ENCODE measurements at places on chromosomes 11 and 22. TPM values are rescaled to one million over a fixed set of nuclear protein-coding genes. Genes with fewer than 3 reads are reported as not detected.

Gene APOBEC3B
- total RNA-seq: 5.9 TPM

DNA sequence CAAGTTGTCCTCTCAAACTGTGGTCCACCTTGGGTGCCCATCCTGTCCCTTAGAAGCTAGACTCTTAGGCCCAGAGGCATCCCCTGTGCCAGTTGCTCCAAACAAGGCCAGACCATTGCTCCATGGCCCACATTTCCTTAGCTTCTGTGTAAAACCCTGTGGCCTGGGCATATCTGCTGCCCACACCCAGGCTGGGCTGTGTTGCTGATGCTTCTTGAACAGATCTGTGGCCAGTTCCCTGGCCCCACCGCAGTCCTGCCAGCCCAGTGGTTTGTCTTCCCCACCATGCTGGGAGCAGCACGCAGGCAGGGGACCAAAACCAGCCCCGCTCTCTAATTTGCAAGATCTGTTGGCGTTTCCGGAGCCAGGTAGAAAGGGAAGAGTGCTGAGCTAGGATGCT, 72.2 kb downstream of the CSNK2A3 start:
- H3K27ac ChIP-seq: no peak overlapping the region
- no peak for DNase-seq
- H3K36me3 ChIP-seq: no peaks in the 10 kb centered on the region
- no peaks in the 10 kb centered on the region for H3K4me1 ChIP-seq

- H3K36me3 ChIP-seq: no peaks in the 10 kb centered on the region
- no peak overlapping the region for H3K27ac ChIP-seq
- H3K27me3 ChIP-seq: peaks cover 67% of the 10 kb centered on the region
- no peak for DNase-seq
- H3K4me3 ChIP-seq: no peak overlapping the region
- H3K4me1 ChIP-seq: peaks cover 4% of the 10 kb centered on the region
Observed at GRCh38 chr11:2877474-2877873, 8.1 kb downstream of the CDKN1C start.

- no peaks in the 10 kb centered on the region for H3K27me3 ChIP-seq
- no peak overlapping the region for H3K4me3 ChIP-seq
- no peak overlapping the region for H3K27ac ChIP-seq
- peaks cover 12% of the 10 kb centered on the region for H3K4me1 ChIP-seq
- DNase-seq: no peak
- H3K36me3 ChIP-seq: peaks cover 8% of the 10 kb centered on the region
Observed at GRCh38 chr11:210122-210802, 2.8 kb downstream of the RIC8A start.

Gene NCAM1
- total RNA-seq: 1.6 TPM

DNA sequence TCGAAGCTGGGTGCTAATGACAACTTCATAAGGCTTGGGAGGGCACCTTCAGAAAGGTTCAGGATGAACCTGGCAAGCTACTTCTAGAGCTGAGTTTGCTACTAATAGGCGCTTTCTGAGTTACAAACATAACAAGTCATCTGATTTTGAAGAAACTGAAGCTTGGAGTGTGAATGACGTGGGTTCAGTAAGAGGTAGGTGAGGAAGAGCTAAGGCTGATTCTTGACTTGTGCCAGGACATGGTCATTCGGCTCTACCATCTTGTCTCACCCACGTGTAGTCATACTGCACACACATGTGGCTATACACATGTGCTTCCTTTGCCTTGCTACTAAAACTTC, 56.4 kb downstream of the SWAP70 start:
- no peak for DNase-seq
- no peaks in the 10 kb centered on the region for H3K27me3 ChIP-seq
- no peak overlapping the region for H3K27ac ChIP-seq
- peaks cover 7% of the 10 kb centered on the region for H3K4me1 ChIP-seq
- no peak overlapping the region for H3K4me3 ChIP-seq

Gene TBX1
- total RNA-seq: 0.23 TPM

Gene ZC3H12C
- total RNA-seq: 2.6 TPM

GRCh38 chr11:65300621-65301275, 13.9 kb upstream of the CDC42EP2 start:
- no peak overlapping the region for H3K4me3 ChIP-seq
- H3K27ac ChIP-seq: peak overlapping the region; percentile 74
- peaks cover 7% of the 10 kb centered on the region for H3K36me3 ChIP-seq
- peaks cover 14% of the 10 kb centered on the region for H3K4me1 ChIP-seq

DNA sequence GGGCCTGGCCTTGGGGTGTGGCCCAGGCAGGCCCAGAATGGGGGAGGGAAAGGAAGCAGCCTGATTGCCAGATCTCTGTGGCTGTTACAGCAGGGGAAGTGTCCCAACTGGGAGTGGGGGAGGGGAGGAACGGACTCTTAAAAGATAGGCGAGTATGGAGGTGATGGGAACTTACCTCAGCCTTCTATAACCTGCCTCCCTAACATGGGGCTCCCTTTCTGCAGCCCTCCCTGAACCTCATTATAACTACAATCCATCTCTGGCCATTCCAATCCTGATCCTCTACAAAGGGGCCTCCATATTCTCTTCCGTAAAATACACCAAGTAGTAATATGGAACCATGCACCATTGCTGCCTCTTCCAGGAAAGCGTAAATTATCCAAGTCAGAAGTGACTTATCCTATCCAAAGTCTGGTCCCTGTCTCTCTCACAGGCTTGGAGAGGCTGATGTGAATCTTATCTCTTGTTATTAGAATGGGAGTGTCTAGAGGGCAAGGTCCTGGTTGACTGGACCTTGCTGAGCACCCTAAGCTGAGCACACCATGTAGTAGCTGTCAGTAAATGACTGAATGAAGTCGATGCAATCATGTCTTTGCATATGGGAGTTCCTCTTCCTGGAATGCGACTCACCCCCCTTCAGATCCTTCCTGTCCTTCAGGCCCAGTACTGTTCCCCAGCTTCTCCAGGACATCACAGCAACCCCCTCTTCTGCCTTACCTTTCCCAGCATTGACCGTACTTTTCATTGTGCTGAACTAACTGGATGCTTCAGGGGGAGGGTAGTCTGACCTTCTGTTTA, 5.9 kb downstream of the RHOG start:
- no peaks in the 10 kb centered on the region for H3K36me3 ChIP-seq
- no peaks in the 10 kb centered on the region for H3K27me3 ChIP-seq
- H3K4me1 ChIP-seq: peaks cover 24% of the 10 kb centered on the region

GRCh38 chr22:33666279-33666960, 253.9 kb downstream of the LARGE1 start:
- H3K36me3 ChIP-seq: no peaks in the 10 kb centered on the region
- no peaks in the 10 kb centered on the region for H3K27me3 ChIP-seq
- peak overlapping the region; percentile 85 for H3K27ac ChIP-seq
- H3K4me3 ChIP-seq: peak overlapping the region; percentile 30
- DNase-seq: peak; percentile 60

DNA sequence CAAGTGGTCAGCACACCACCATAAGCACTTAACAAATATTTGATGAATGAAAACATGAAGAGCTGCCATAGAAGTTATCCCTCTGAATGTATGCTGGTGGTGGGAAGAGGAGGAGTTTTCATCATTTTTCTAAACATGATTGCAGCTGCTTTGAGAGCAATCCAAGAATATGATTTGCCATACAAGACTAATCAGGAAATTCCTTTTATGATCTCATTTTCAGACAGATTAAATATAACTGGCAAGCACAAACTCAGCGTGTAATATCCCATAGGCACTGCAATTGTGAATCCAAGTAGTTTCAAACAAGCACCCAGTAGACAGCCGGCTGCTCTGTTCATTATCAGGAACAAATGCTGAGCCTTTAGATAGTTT, 505.7 kb upstream of the LUZP2 start:
- no peak overlapping the region for H3K4me3 ChIP-seq
- H3K27ac ChIP-seq: no peak overlapping the region
- H3K36me3 ChIP-seq: no peaks in the 10 kb centered on the region

DNA sequence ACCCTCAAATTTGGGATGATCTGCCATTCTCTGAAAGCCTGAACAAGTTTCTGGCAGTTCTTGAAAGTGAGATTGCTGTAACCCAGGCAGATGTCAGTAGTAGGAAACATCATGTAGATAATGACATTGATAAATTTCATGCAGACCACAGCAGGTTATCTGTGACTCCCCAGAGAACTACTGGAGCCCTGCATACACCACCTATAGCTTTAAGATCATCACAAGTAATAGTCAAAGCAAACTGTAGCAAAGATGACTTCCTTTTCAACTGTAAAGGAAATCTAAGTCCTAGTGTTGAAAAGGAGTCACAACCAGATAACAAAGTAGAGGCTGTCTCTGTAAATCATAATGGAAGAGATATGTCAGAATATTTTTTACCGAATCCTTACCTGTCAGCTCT, 31.0 kb downstream of the DDIAS start:
- peaks cover 30% of the 10 kb centered on the region for H3K36me3 ChIP-seq
- no peaks in the 10 kb centered on the region for H3K4me1 ChIP-seq

Gene ART1
- not detected for total RNA-seq

DNA sequence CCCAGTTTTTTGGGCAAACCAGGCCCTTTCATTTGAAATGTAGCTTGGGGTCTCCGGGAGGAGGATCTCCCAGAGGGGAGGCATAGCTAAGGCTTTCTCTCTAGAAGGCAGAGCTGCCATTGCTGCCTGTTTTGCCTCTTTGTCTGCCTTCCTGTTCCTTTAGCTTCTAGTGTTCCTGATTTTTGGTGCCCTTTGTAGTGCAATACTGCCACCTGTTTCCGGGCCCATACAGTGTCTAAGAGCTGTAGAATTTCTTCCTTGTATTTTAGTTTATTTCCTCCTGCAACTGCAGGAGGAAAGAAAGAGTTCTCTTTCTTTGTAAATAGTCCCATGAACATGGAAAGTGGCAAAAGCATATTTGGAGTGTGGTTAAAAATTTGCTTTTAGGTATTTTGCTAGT, 19.3 kb upstream of the GLYATL1 start:
- no peaks in the 10 kb centered on the region for H3K27me3 ChIP-seq
- no peak overlapping the region for H3K4me3 ChIP-seq
- H3K36me3 ChIP-seq: peaks cover 11% of the 10 kb centered on the region
- H3K27ac ChIP-seq: no peak overlapping the region
- DNase-seq: no peak

DNA sequence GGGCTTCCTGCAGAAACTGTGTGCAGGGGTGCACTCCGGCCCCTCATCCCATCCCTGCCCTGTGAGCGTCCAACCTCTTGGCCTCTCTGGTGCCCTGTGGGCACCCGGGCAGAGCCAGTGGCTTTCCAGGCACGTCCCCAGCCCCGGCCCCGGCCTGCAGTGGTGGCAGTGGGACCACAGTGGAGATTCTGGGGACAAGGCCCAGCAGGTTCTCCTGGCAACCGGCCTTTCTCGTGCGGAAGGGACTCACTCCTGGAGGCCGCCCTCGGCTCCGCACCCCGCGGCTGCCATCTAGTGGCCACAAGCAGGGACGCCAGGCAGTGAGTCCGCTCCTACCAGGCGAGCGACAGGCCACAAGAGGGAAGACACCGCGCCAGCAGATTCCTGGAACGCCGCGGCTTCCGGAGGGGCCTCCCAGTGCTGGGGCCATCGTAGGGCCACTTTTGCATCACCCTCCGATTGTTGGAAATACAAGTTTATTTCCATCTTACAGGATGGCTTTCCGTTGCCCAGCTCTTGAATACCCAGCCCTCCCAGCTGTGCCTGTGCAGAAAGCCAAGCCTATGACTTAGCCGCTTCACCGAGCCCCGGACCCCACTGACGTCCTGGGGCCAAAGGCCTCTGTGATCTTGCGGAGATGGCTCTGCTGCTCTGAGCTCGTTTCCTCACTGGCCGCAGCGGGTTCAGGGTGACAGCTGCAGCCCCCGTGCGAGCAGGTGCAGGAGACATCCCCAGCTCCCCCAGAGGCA, 357.3 kb downstream of the CTTN start:
- H3K27me3 ChIP-seq: no peaks in the 10 kb centered on the region
- H3K27ac ChIP-seq: peak overlapping the region; percentile 83
- no peaks in the 10 kb centered on the region for H3K36me3 ChIP-seq
- DNase-seq: peak; percentile 89

DNA sequence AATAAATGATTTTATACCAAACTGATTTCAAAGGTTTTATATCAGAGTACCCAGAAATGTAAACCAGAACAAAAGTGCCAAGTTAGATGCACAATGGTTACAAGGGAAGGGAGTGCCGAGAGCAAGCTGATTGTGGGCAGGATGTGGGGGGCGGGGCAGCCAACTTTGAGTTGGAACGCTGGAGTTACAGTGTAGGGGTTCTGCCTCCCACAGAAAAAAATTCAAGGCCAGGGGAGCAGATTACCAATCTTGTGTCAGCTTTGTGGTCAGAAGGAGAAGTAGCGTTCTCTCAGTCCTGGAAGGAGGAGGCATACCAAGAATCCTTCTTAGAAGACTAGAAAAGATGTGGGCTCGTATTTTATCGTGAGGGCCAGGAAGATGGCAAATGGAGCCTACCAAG, 15.9 kb upstream of the POU2AF2 start:
- no peaks in the 10 kb centered on the region for H3K36me3 ChIP-seq
- DNase-seq: no peak
- H3K27ac ChIP-seq: no peak overlapping the region
- H3K4me3 ChIP-seq: no peak overlapping the region

- no peak for DNase-seq
- no peaks in the 10 kb centered on the region for H3K36me3 ChIP-seq
- H3K4me1 ChIP-seq: peaks cover 16% of the 10 kb centered on the region
- H3K27me3 ChIP-seq: no peaks in the 10 kb centered on the region
Observed at GRCh38 chr11:10285148-10285802, 8.7 kb downstream of the SBF2 start.

Gene RHOG
- 38.6 TPM for total RNA-seq

All from GM23338 (cell line).